ENCODE measurements at places on chromosomes 12 and 14.

DNA sequence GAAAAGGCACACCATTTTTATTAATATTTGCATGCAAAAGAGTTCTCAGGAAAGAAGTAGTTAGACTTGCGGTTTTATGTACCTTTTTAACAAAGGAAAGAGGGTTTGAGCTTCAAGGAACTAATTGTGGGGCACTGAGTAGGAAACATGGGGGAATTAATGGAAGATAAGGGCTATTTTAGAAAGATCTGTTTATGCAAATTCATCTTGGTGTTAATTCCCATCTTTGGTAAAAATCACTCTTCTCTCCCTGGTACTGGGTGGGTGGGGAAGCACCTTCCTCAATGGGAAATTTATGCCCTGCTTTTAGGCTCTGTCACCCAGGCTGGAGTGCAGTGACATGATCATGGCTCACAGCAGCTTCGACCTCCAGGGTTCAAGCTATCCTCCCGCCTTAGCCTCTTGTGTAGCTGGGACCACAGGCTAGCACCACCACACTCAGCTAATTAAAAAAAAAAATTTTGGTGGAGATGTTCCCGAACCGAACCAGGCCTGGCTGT is 30.1 kb upstream of the RESF1 start:
- DNase-seq = no peak

GRCh38 chr14:87522575-87522974 is 470.4 kb downstream of the GALC start:
- DNase-seq = no peak

GRCh38 chr12:29818916-29819623 is 35.3 kb upstream of the TMTC1 start:
- no peak for DNase-seq

GRCh38 chr14:35986219-35986573 is 160.1 kb downstream of the BRMS1L start:
- DNase-seq = no peak

DNA sequence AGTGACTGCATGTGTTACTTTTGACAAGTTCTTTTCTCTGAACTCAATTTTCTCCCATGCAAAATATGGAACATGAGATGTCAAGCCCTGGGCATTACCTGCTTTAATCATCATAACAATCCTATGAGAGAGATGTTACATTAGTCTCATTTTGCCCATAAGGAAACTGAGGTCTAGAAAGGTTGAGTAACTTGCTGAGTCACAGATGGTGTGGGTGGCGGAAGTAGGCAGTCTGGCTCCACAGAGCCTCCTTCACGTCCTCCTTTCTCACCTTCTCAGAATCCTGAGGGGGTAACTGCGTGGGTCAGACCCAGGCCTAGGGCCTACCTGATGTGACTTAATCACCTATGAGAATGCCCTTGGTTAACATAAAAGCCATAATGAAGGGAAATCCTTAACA is 50.7 kb downstream of the TMTC1 start:
- no peak for DNase-seq

- peak; percentile 88 for DNase-seq
Observed at GRCh38 chr14:23183479-23183878, at the start of gene SLC7A8. Gene SLC7A8, minus strand, starts transcription at chr14:23183660. Its CDS starts 746 bp downstream, at chr14:23182914.

GRCh38 chr14:38138473-38139138 is 69.1 kb upstream of the SSTR1 start:
- DNase-seq = no peak

GRCh38 chr12:14167005-14167628 is 185.7 kb upstream of the GRIN2B start:
- peak; percentile 47 for DNase-seq

GRCh38 chr14:49019467-49020115 is 566.6 kb downstream of the RPS29 start:
- DNase-seq = no peak

DNA sequence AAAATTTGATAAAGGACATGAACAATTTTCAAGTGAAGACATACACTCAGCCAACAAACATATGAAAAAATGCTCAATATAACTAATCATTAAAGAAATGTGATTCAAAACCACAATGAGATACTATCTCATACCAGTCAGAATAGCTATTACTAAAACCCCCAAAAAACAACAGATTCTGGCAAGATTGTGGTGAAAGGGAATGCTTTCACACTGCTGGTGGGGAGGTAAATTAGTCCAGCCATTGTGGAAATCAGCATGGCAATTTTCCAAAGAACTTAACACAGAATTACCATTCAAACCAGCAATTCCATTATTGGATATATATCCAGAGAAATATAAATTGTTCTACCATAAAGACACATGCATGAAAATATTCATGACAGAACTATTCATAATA is 18.7 kb upstream of the TAS2R14 start:
- DNase-seq = no peak

GRCh38 chr14:53368711-53369201 is 215.6 kb upstream of the DDHD1 start:
- no peak for DNase-seq

DNA sequence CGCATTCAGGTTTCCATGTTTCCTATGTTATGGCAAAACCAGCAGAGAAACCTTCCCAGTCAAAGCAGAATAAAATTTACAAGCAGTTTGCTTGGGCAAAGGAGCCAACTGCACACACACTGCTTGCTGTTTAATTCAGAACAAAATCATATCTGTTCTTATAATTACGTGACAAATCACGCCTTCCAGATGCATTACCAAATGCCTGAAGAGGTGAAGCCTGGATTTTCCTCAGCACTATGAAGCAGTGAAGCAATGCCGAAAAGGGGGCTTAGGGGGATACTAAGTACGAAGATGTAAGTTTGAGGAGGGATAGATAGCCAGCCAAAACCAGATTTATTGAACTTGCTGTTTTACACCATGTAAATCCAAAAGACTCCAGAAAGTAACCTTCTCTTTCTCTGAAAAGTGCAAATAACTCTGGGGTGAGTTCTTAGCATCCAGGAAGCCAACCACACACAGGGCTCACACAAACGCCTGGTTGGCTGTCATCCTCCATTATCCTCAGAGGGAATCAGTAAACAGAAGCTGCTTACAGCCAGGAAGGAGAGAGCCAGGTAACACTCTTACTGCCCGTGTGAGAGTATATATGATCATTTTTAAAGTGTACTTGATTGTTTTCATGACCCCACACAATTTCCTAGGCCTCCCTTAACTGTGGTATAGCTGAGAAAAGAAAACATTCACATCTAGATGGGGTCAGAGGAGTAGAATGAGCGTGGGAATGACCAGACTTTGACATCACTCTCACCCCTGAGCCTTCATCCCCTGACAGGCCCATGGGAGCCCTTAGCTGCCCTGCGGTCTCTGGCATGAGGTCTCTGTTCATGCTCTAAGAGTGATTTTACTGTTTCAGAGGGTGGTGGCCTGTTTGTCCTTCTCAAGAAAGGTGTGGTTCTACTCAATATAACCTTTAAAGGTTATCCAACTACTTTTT is 442.5 kb downstream of the EGLN3 start:
- DNase-seq = no peak

DNA sequence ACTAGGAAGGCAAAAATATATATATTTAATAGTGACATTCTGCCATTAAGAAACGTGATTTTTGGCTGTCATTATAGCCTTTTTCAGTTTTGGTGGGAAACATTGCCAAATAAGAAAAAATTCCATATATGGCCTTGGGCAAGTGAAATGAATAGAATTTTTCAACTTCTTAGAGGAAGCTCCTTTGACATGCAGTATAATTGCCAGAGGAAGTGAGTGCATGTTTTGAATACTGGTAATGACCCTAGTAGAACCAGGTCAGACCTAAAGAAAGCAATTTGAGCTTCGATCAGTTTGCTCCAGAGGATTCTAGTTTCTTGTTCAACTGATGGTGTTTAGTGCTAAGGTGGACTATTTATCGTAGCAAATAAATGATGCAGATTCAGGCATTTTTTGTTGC is 26.2 kb upstream of the TRIM9 start:
- no peak for DNase-seq

DNA sequence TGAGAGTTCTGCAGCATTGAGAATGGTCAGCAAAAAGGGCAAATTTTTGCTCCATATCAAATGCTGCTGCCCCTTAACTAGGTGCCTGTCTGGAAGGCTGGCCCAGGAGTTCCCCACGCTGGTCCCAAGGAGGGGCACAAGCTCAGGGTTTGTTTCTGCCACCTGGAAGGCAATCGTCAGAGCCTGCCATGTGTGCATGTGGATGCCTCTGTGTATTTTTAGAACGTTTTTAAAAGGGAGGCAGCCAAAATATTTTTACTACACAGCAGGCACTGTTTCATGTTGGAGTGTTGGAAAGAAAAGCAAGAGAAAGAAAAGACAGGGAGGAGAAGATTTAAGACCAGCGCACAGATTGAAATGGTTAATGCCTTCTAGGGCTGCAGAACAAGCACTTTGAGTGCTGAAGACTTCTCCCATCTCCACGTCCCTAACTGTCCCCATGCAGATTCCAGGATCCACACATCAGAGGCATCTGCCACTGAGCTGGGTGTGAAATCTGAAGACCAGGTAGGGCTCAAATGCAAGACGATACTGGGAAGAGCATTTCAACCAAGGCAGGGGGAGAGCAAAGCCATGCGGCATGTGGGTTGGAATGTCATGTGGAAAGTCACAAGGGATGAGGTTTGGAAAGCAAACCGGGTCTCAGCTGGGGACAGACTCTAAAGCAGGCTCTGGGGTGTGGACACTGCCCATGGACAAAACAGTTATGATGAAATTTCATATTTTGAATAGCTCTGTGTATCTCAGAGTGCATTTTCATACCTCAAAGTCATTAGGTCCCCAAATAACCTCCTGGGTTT is 557.2 kb downstream of the BCL11B start:
- no peak for DNase-seq

GRCh38 chr12:1083889-1084262 is 92.9 kb downstream of the ERC1 start:
- peak; percentile 60 for DNase-seq

GRCh38 chr12:27367078-27367477 is 34.4 kb downstream of the BMAL2 start:
- no peak for DNase-seq

DNA sequence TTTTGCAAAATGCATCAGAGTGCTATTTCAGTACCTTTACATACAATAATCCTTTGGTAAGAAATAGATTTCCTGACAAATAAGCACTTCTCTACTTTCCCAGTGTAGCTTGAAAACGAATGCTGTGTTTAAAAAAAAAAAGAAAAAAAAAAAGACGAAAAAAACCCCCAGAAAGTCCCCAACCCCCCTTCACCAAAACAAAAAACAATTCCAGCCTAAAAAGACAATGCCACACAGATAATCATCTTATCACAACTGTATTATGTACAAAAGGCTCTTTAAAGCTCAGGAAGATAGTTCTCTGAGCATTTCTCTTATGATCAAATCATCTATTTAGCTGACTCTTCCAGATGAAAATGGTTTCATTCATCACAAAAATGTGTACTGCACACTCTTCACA is 1.6 kb downstream of the FERMT2 start:
- no peak for DNase-seq

GRCh38 chr12:119592232-119592631 is 1.3 kb upstream of the TMEM233 start:
- DNase-seq = no peak

DNA sequence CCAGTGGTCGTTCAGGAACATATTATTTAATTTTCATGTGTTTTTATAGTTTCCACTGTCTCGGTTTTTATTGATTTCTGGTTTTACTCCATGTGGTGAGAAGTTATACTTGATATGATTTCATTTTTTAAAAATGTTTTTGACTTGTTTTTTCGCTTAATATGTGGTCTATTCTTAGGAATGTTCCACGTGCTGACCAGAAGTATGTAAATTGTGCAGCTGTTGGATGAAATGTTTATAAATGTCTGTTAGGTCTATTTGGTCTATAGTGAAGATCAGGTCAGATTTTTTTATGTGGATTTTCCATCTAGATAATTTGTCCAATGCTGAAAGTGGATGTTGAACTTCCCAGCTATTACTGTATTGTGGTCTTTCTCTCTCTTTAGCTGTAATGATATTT is 433.8 kb upstream of the MIS18BP1 start:
- no peak for DNase-seq

DNA sequence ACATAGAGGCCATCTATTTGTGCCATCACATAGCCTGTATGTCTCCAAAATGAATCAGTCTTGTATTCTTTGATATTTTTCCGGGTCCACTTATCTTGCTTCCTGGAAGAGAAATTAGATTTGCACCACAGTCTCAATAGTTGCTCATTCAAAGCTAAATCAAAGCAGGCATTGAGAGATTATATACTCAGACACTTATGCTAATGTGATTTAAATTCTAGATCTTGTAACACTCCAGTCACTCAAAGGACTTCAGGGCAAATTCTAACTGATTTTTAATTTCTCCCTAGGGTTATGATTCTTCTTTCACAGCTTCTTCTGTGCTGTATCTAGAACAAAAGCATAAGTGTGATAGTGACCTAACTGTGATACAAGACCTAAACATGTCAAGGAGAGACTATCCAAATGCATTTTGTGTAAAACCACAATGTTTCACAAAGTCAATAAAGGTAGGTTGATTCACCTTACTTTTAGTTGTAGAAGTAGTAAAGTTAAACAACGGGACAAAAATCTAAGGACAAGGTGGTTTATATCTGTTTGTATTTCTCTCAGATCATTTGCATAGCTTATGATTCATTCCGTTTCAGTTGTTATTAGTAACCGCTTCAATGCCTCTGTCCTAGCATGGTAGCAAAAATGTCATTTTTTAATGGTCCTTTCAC is 26.8 kb downstream of the PLBD1 start:
- DNase-seq = no peak

- no peak for DNase-seq
Observed at GRCh38 chr12:130418251-130418650, 80.6 kb downstream of the PIWIL1 start.

DNA sequence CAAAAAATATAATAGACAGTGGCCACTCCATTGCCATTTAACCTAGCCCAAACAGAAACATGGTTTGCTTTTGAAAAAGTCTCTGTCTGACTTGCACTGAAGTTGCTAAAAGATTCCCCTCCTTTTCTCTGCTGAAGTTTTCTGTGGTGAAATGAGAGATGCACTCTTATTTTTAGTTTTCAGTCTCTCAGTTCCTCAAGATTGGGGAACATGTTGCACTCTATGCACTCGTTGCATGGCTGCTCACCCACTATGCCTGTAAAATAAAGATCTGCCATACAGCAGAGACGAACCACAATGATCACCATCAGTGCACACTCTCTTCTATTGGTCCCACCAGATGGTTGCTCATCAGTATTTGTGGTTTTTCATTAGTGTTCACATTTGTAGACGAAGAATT is 13.1 kb upstream of the DAAM1 start:
- DNase-seq = no peak

- no peak for DNase-seq
Observed at GRCh38 chr12:19251481-19252132, 122.1 kb downstream of the PLEKHA5 start.

DNA sequence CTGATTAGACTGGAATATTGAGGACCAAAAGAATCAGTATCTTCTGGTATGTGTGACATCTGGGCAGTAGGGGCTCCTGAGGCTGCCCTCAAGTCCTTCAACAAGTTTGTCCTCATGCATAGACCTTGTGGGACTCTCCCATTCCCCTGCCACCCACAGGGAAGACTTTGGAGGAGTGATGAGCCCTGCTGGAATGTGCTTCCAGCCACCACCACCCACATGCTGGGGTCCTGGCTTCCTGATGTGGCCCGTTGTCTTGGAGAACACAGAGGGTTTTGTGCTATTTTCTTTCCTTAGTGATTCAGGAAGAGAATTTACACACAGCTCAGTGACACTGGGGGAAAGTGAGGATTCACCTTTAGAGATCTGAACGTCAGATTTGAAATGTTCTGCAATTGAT is 29.2 kb upstream of the SEL1L start:
- DNase-seq = no peak

Measured in testis (tissue), 5 donors.